ENCODE measurements at places on chromosomes 16 and 17.

GRCh38 chr16:84829168-84829965 is 9.6 kb downstream of the CRISPLD2 start:
- no peak for DNase-seq

DNA sequence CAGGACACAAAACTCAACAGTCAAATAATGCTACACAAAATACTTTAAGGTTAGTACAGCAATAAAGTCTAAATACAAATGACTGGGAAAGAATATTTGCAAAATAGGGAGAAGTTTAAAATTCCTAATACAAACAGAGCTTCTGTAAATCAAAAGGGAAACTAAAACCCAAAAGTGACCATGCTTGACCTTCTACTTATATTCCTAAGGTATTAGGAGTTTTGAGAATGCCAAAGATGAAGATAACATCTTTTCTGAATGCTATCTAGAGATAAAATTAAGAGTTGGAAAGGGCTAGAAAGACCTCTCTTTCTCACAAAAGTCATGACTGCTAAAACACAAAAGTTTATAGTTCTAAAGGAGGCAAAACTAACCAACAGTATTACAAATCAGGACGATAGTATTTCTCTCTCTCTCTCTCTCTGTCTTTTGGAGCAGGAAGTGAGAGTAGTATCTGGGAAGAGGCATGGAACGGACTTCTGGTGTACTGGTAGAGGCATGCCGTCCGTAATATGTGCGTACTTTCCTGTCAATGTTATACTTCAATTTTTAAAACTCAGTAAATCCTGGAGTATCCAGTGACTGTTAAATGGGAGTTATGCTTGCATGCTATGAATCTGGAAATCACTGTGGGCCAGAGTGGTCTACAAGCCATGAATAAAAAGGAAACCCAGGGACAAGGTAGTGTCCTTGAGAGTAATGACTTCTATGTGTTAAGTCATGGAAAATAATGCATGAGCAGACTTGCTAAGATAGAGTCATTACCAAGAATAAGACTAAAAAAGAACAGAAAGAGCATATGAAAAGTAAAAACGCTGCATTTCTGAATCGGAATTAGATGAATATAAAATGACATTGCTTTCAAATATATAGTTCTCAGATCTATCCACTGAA is 49.7 kb upstream of the ANKFY1 start:
- DNase-seq, result no peak

- DNase-seq, result no peak
Measured at GRCh38 chr17:48756830-48757251, 28.3 kb upstream of the HOXB13 start.

- DNase-seq, result no peak
Measured at GRCh38 chr17:74917430-74917829, 5.6 kb downstream of the USH1G start.

GRCh38 chr16:14202697-14203096 is 131.6 kb downstream of the MRTFB start:
- no peak for DNase-seq

DNA sequence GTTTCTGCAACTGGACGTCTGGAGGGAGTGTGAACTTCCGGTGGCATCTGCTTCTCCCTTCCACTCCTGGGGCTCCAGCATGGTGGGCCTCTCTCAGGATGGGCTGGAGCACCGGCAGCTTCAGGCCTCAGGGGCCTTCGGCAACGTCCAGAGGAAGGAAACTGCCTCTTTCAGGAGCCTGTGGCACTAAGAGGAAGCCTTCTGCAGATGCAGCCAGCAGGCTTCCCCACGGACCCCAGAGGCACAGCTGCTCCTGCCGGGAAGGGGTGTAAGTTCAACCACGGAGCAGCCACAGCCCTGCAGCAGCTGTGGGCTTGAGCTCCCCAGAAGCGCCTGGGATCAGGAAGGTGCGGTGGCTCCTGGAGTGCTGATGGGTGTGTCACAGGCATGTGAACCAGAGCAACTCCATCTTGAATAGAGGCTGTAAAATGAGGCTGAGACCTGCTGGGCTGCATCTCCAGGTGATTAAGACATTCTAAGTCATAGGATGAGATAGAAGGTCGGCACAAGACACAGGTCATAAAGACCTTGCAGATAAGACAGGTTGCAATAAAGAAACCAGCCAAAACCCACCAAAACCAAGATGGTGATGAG is 50.8 kb upstream of the KLHDC4 start:
- no peak for DNase-seq

DNA sequence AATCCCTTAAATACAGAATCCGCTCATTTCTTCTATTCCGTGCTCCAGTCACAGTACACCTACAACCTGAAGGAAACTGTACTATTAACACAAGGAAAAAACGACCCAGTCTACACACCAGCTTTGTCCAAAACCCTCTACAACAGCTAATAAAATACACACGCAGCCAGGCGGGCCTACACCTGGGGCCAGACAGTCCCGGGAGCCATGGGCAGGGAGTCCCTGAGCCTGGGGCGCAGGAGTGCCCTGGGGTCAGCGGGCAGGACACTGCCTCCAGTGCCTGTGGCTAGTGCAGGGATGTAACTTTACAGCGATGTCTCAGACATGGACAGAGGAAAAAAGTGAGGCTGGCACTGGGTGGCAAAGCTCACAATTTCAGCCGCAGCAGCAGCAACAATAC is 28.5 kb downstream of the GNPTG start:
- DNase-seq, result no peak

DNA sequence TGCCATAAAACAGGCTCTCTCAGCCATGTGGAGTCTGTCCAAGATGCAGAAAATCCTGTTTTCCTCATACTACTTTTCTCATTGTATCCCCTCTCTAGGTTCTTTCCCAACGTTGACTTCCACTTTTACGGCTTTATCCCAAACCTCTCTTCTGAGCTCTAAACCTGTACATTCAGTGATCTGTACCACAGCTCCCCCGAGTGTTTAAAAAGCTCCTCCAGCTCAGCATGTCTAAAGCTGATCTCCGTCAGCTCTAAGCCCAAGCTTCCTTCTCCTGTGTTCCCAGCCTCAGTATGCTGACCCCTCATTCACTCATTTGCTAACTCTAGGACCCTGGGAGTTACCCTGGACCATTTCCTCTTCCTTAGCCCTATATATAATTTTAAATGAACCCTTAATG is 144.6 kb downstream of the DNAH9 start:
- DNase-seq, result no peak

- no peak for DNase-seq
Measured at GRCh38 chr16:53773881-53774280, 69.9 kb downstream of the FTO start.
